ENCODE measurements at places on chromosomes 3 and 15.

DNA sequence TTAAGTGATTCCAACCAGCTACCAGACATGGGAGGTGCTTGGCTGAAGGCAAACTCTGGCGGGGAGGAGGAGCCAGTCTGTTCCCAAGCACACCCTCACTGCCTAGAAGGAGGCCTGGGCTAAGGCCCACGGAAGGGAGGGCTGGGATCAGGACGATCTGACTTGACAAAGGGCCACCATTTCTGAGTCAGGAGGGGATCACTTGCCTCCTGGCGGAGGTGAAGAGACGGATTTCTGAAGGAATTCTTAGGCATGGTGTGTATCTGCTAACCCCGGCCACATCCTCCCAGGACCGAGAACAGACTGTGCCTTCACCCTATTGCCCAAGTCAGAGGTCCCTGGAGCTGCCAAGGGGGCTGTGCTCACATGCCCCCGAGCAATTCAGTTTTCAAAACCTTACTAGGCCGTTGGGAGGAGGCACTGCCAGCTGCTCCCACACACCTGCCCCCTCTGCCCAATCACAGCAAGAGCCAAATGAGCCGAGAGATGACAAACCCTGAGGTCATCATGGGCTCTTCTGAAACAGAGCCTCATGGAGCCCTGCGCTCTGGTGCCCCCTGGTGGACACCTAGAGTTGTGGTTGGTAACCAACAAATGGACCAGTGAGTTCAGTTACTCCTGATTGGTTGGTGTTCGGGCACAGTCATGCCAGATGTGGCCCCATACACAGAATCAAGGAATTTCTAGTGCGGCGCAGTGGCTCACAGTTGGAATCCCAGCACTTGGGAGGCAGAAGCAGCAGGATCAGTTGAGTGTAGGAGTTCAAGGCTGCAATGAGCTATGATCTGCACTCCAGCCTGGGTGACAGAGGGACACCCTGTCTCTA is 6.5 kb upstream of the TNK2 start:
- DNase-seq: no peak

- no peak for DNase-seq
These were observed 21.4 kb downstream of the IRAK2 start for GRCh38 chr3:10185804-10186762.

DNA sequence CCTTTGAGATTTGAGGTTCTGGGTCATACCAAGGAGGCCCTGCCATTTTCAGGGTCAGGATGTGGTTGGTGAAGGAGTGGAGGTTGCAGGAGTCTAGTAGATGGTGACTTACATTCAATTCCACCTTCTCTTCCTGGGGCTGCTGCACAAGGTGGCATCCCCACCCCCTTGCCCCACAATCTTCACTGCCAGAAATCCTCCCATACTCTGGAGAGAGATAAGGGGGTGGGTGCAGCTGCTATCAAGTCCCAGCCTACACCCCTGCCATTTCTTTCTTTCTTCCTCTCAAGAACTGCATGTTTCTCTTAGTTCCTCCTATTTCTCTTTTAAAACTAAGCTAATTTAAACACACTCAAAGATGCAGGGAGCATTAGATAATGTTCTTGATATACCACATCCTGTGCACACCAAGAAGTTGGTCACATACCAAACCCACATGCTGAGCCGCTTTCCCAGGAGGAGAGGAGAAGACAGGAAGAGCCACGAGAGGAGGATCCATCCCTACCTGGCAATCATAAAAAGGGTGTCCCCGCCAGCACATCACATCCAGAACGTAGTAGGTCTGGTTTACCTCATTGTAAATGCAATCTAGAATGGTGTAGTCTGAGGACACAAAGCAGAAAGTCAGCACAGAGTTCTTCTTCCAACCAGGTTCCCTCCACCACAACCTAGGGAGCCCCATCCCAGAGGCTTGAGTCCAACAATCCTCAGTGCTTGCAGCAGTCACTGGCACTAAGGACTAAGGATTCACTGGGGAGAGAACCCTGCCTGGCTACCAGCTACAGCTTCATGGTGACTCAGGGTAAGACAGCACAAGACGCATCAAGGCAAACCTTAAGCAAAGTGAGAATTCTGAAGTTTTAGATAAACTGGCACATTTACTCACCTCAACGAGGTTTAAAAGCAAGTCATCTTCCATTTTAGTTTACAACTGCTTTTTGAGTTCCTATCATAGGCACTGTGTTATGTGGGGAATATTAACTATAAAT is 18.5 kb downstream of the SNUPN start:
- DNase-seq: no peak

GRCh38 chr3:55735976-55736375 is 248.9 kb upstream of the WNT5A start:
- no peak for DNase-seq

DNA sequence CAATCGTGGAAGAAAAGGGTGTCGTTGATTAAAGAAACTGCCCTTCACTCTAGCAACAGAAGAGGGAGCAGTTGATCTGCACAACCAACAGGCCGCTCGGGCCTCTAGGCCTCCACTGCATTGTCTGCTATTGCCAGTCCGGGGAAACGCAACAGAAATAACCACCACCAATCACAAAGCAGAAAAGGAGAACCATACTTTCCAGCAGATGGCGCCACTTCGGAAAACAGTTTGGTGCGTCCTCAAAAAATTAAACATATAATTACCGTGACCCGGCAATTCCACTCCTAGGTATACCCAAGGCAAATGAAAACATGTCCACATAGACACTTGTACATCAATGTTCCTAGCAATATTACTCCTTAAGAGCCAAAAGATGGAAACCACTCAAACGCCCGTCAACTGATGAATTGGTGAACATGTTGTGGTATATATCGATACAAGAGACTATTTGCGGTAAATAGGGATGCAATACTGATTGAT is 154.1 kb downstream of the TJP1 start:
- peak; percentile 57 for DNase-seq

Measured in NCI-H748 treated with DMSO at 0.1 percent for 48 hours (cell line).